ENCODE measurements at places on chromosomes 12 and 14. TPM values are rescaled to one million over a fixed set of nuclear protein-coding genes. Genes with fewer than 3 reads are reported as not detected.

The GYS2 gene
- total RNA-seq = not detected

The SLC7A7 gene
- 0.21 TPM for total RNA-seq

The SOX5 gene
- total RNA-seq = 2.5 TPM

The GUCY2C gene
- total RNA-seq = not detected

The GDF11 gene
- total RNA-seq = 3.4 TPM

The RDH16 gene
- 2.1 TPM for total RNA-seq

The WASHC4 gene
- total RNA-seq = 39.5 TPM

DNA sequence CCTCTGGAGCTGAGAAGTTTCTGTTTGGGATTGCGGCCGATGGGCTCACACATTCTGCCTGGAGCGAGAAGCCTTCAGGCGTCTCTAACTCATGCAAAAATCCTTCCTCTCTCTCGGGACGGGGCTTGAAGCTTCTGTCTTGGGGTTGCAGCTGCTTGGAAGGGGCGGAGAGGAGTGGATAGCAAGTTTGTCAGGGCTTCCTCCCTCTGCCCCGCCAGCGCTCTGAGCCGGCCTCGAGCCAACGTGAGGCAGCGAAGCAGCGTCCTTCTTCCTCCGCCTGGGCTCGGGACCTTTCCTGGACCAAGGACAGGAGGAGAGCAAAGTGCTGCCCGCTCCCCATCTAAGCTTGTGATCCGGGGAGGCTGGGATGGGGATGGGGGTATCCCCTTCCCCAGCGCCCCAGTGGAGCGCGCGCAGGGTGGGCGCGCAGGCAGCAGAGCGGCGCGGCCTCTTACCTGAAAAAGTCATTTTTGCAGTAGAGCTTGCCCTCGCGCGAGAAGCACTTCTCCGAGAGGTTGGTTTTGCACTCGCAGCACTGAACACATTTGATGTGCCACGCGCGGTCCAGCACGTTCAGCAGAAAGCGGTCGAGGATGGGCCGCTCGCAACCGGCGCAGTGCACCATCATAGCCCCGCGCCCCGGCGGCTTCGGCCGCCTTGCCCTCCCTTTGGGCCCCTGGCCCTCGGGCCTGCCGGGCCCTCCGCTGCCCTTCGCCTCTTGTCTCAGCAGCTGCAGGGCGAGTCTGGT is 626 bp downstream of the LHX5 start:
- no peak for DNase-seq
- H3K4me3 ChIP-seq = no peak overlapping the region
- peaks cover 80% of the 10 kb centered on the region for H3K27me3 ChIP-seq
- no peaks in the 10 kb centered on the region for H3K36me3 ChIP-seq

- H3K36me3 ChIP-seq = no peaks in the 10 kb centered on the region
- H3K27me3 ChIP-seq = peaks cover 20% of the 10 kb centered on the region
- no peak overlapping the region for H3K27ac ChIP-seq
These were observed 2.3 kb upstream of the PAWR start for GRCh38 chr12:79692860-79693577.

DNA sequence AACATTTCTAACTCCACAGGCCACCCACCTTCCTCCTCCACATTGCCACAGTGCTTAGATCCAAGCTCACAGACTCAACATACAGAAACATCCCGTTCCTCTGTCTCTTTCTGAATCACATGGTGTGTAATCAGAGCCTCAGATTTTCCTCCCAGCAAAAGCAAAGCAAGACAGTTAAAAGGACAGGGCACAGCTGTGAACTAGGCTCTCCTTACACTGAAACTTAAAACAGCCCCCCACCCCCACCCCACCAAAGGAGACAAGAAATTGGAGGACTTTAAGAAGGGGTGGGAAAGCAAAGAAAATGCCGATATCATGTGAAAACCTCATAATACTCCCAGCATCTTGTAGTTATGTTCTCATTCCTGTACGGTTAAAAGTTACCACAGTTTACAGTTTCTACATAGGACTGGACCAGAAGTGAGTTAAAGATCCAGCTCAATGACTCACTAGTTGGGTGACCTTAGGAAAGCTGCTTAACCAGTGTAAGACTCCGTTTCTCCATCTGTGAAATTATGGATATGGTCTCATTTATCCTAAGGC is 4.8 kb downstream of the YBX3 start:
- H3K27me3 ChIP-seq = no peaks in the 10 kb centered on the region
- H3K27ac ChIP-seq = no peak overlapping the region
- DNase-seq = no peak
- peaks cover 54% of the 10 kb centered on the region for H3K4me1 ChIP-seq

DNA sequence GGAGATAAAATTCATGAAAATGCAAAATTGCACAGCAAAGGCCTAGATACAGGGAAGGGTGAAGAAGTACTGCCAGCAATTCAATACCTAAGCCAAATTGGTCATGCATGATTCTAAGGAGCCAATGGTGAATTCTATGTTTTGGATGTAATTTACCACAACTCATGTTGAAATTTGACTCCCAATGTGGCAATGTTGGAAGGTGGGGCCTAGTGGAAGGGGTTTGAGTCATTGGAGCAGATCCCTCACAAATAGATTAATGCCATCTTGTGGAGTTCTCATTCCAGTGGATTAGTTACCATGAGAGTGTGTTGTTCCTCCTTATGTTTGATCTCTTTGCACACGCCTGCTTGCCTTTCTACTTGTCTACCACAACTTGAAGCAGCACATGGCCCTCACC is 194.0 kb upstream of the ALG10 start:
- no peak overlapping the region for H3K4me3 ChIP-seq
- no peaks in the 10 kb centered on the region for H3K27me3 ChIP-seq
- no peak overlapping the region for H3K27ac ChIP-seq
- no peaks in the 10 kb centered on the region for H3K36me3 ChIP-seq

DNA sequence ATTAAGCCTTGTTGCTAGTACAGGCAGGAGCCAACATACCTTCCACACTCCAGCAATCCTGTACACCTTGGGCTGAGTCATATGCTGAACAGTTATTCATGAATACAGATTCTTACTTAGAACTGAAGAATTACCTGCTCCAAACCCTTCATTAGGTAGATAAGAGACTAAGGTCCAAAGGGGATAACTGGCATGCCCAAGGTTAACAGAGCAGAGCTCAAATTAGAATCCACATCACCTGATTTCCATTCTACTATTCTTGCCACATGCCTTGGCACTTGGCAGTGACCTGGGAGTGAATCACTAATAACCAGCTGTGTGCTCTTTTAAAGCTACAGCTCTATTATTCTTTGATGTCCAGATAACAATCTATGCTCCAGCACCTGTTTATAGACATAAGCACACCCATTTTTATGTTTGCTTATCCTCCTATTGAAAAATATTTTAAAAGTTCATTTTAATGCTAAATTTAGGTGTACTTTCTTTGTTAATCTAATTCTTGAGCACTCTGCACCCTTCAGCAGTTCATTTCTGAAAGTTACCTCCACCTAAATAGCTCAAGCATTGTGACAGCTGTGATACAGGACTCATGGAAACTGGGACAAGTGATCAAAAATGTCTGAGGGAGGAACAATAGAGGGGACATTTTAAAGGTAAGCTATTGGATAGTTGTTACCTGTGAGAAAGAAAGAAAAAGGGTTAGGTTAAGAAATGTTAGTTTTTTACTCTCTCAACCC is 19.4 kb downstream of the LPCAT3 start:
- H3K36me3 ChIP-seq = peaks cover 4% of the 10 kb centered on the region
- peak overlapping the region; percentile 17 for H3K27ac ChIP-seq
- peaks cover 4% of the 10 kb centered on the region for H3K4me1 ChIP-seq
- H3K4me3 ChIP-seq = no peak overlapping the region

GRCh38 chr12:99670635-99671034 is 23.1 kb downstream of the GARIN6 start:
- H3K4me1 ChIP-seq = no peaks in the 10 kb centered on the region
- H3K27me3 ChIP-seq = no peaks in the 10 kb centered on the region
- no peak for DNase-seq
- no peak overlapping the region for H3K4me3 ChIP-seq
- no peak overlapping the region for H3K27ac ChIP-seq
- no peaks in the 10 kb centered on the region for H3K36me3 ChIP-seq

GRCh38 chr14:49972823-49973222 is 79.9 kb downstream of the ARF6 start:
- H3K4me1 ChIP-seq = peaks cover 86% of the 10 kb centered on the region
- H3K27me3 ChIP-seq = no peaks in the 10 kb centered on the region
- H3K27ac ChIP-seq = peak overlapping the region; percentile 99
- peak overlapping the region; percentile 96 for H3K4me3 ChIP-seq
- peak; percentile 47 for DNase-seq

GRCh38 chr14:35277179-35277578 is 15.0 kb upstream of the PSMA6 start:
- no peaks in the 10 kb centered on the region for H3K4me1 ChIP-seq
- peaks cover 11% of the 10 kb centered on the region for H3K36me3 ChIP-seq
- H3K27ac ChIP-seq = no peak overlapping the region
- no peaks in the 10 kb centered on the region for H3K27me3 ChIP-seq
- H3K4me3 ChIP-seq = no peak overlapping the region
- no peak for DNase-seq

- DNase-seq = no peak
- H3K36me3 ChIP-seq = no peaks in the 10 kb centered on the region
- no peak overlapping the region for H3K4me3 ChIP-seq
- H3K27me3 ChIP-seq = no peaks in the 10 kb centered on the region
These were observed 76.7 kb downstream of the TTC7B start for GRCh38 chr14:90739318-90740068.

DNA sequence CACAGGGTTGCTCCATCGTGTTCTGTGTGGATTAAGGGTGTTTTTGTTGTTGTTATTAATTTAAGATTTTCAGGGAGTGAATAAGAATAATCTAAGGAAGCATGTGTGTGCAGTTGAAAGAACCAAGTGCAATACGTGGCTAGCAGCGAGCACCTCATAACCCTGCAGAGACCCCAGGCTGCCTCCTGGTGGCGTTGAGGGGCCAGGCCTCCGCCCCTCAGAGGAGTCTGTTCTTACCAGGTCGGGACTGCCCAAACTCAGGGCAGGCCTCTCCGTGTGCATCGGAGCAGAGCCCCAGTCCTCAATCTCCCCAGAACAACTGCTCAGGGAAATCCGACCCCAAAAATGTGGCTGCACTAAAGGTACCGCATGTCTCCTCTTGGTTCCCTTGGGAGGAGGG is 36.8 kb downstream of the IL31 start:
- no peaks in the 10 kb centered on the region for H3K36me3 ChIP-seq
- DNase-seq = no peak
- H3K27me3 ChIP-seq = no peaks in the 10 kb centered on the region
- no peak overlapping the region for H3K4me3 ChIP-seq
- H3K4me1 ChIP-seq = no peaks in the 10 kb centered on the region

GRCh38 chr12:70052931-70053497 is 190.2 kb upstream of the CNOT2 start:
- H3K27ac ChIP-seq = no peak overlapping the region
- no peaks in the 10 kb centered on the region for H3K36me3 ChIP-seq
- H3K4me1 ChIP-seq = peaks cover 5% of the 10 kb centered on the region
- no peak overlapping the region for H3K4me3 ChIP-seq

- no peaks in the 10 kb centered on the region for H3K27me3 ChIP-seq
- H3K4me1 ChIP-seq = no peaks in the 10 kb centered on the region
- H3K4me3 ChIP-seq = no peak overlapping the region
- DNase-seq = no peak
These were observed 307.3 kb upstream of the PRKD1 start for GRCh38 chr14:30234966-30235365.

- peaks cover 17% of the 10 kb centered on the region for H3K4me1 ChIP-seq
- no peak overlapping the region for H3K4me3 ChIP-seq
- no peak overlapping the region for H3K27ac ChIP-seq
- H3K36me3 ChIP-seq = no peaks in the 10 kb centered on the region
These were observed 1324.8 kb downstream of the TMEM121 start for GRCh38 chr14:106850913-106851825.

GRCh38 chr12:68229956-68230355 is 4.3 kb upstream of the IL26 start:
- no peaks in the 10 kb centered on the region for H3K36me3 ChIP-seq
- H3K4me1 ChIP-seq = peaks cover 25% of the 10 kb centered on the region
- H3K27me3 ChIP-seq = peaks cover 29% of the 10 kb centered on the region
- no peak overlapping the region for H3K4me3 ChIP-seq
- H3K27ac ChIP-seq = no peak overlapping the region
- DNase-seq = no peak

- DNase-seq = no peak
- H3K4me3 ChIP-seq = no peak overlapping the region
- no peak overlapping the region for H3K27ac ChIP-seq
- no peaks in the 10 kb centered on the region for H3K27me3 ChIP-seq
- peaks cover 13% of the 10 kb centered on the region for H3K4me1 ChIP-seq
These were observed 34.2 kb upstream of the PPP1R13B start for GRCh38 chr14:103881268-103882201.

- H3K4me1 ChIP-seq = peaks cover 25% of the 10 kb centered on the region
- no peaks in the 10 kb centered on the region for H3K27me3 ChIP-seq
- H3K27ac ChIP-seq = peak overlapping the region; percentile 69
- DNase-seq = peak; percentile 65
These were observed 738 bp downstream of the CKAP4 start for GRCh38 chr12:106246891-106247673.

GRCh38 chr14:72752034-72752412 is 141.9 kb downstream of the DPF3 start:
- no peaks in the 10 kb centered on the region for H3K4me1 ChIP-seq
- H3K27ac ChIP-seq = no peak overlapping the region
- peaks cover 4% of the 10 kb centered on the region for H3K36me3 ChIP-seq
- H3K27me3 ChIP-seq = no peaks in the 10 kb centered on the region
- DNase-seq = no peak

DNA sequence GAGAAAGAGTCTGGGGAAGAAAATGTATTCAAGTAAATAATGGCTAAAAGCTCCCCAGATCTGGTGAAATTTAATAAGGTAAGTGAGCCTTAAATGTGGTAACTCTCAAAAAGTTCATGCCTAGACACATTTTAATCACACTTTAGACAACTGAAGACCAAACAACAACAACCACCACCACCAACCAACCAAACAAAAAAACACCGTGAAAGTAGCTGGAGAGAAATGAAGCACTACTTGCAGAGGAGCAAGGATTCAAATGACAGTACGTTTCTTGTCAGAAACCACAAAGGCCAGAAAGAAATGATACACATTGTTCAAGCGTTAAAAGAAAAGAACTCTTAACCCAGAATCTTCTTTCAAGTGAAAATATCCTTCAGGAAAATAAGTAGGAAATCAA is 208.3 kb downstream of the MYRFL start:
- no peak overlapping the region for H3K27ac ChIP-seq
- peaks cover 6% of the 10 kb centered on the region for H3K27me3 ChIP-seq
- H3K4me3 ChIP-seq = no peak overlapping the region
- H3K36me3 ChIP-seq = no peaks in the 10 kb centered on the region
- DNase-seq = no peak

GRCh38 chr12:131507881-131508280 is 203.0 kb upstream of the SFSWAP start:
- DNase-seq = no peak
- H3K4me3 ChIP-seq = no peak overlapping the region
- no peaks in the 10 kb centered on the region for H3K36me3 ChIP-seq
- no peaks in the 10 kb centered on the region for H3K27me3 ChIP-seq
- H3K4me1 ChIP-seq = peaks cover 13% of the 10 kb centered on the region
- no peak overlapping the region for H3K27ac ChIP-seq
